ENCODE measurements at places on chromosomes 11 and 22.
A peak's percentile ranks its signal among the peaks of the same experiment; 100 is the strongest.

DNA sequence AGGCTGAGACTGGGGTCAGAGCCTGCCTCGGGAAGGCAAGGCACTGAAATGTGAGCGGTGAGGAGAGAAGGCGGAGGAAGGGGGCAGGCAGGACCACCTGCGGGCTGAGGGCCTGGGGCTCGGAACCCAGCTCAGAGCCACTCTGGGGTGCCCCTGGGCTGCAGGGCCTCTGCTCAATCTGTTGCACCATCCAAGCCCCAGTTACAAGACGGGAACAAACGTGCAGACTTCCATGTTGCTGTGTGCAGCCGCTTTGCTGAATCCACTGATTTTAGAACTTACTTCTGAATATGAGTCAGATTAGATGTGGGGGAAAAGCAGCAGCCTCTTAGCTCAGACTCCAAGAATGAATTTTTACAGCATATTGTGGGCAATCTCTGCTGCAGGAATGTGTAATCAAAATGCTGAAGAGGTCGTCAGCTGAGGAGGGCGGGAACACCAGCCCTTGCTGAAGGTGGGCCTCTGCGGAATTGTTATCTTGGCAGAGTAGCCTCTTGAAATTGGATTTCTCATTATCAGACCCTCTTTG, 21.6 kb downstream of the PARVG start:
- DNase-seq, result no peak

- no peak for DNase-seq
Measured at GRCh38 chr11:67696998-67697397, 22.6 kb upstream of the ALDH3B2 start.

GRCh38 chr11:125365196-125365931, 130.7 kb downstream of the FEZ1 start:
- DNase-seq, result no peak

- peak; percentile 54 for DNase-seq
Measured at GRCh38 chr22:36331912-36332622, 55.7 kb downstream of the MYH9 start.

DNA sequence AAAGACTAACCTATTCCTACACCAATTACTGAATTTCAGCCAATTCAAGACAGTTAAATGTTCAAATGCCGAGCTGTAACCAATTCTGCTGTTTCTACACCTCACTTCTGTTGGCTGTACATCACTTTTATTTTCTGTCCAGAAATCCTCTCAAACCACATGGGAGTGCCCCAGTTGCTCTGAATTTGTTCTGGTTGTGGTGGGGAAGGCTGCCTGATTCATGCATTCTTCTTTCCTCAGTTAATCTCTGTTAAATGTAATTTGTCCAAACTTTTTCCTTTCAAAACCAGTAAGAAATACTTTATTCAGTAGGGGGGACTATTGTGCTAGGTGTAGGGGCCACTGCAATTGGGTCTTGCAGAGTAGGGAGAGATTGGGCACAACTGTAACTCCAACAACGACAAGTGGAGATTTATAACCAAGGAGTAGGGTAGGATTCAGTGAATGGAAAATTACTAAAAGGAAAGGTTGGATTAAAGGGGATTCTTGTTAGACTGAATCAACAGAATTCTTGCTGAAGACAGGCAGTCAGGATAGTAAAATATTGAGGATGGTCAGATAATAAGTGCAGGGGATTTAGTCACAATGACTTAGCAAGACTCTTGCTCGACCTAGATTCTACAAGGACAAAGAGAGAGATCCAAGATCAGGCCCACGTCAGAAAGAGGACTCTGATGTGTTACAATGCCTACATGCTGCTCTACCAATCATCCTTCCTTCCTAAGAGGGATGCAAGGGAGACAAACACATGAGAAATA, 593.5 kb upstream of the FAT3 start:
- DNase-seq, result no peak

DNA sequence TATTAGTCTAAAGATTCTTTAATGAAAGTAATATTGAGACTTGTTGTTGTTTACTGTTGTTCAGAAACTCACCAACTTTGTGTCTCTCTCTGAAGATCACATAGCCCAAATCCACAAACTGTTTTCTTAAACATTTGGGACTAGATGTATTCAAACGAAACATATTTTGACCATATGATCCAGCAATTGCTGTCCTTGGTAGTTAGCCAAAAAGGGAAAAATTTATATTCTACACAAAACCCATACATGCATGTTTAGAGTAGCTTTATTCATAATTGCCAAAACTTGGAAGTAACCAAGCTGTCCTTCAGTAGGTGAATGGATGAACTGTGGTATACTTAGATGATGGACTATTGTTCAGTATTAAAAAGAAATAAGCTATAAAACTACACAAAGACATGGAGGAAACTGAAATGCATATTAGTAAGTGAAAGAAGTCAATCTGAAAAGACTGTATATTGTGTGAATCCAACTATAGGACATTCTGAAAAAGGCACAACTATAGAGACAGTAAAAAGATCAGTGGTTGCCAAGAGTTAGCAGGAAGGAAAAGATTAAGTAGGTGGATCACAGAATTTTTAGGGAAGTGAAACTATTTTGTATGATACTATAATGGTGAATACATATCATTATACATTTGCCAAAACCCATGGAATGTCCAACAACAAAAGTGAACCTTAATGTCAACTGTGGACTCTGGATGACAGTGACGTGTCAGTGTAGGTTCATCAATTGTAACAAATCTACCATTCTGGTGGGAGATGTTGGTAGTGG, 442.9 kb downstream of the INSC start:
- no peak for DNase-seq

DNA sequence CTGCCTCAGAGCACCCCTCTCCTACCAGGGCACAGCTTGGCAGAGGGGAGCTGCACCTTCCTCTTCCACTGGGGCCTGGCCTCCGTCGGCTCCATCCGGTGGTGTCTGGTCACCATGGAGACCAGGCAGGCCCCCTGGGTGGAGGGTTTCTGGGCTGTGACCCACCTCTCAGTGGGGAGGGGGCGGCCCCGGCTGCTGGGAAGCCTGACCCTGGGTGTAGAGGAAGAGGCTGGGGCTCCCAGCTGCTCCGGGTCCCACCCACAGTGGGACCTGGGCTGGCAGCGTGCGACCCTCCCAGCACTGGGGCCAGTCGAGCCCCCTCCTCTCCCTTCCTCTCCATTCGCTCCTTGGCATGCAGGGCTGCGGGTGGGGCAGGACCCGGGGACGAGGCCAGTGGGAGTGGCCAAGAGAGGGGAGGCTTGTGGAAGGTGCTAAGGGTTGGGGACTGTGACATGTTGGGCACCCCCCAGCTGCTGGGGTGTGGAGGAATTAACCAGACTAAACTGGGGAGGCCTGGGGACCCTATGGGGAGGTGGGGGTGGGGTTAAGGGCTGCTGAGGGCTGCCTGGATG, 46.8 kb downstream of the BRSK2 start:
- no peak for DNase-seq

- DNase-seq, result no peak
Measured at GRCh38 chr11:104946907-104947306, 21.5 kb downstream of the CASP4 start.

DNA sequence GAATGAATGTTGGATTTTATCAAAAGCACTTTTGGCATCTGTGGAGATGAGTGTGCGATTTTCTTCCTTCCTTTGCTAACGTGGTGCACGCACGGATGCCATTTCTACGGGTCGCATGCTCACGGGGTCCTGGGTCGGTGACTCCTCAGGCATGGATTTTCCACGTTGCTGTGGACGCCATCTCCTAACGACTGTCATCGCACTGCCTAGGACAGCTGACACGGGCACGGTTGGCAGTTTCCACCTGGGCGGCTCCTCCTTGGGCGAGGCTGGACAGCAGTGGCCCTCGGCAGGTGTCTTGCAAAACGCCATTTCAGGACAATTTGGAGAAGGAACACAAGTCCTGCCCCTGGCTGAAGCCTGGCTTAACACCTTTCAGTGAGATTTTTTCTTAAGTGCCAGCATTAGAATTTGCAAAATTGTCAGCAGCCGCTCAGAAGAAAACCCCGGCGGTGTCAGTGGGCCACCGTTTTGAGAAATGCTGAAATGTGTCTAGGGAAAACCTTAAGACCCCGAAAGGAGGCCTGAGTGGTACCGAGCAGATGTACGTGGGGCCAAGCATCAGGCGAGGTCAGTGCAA, 34.7 kb upstream of the TOLLIP start:
- no peak for DNase-seq

DNA sequence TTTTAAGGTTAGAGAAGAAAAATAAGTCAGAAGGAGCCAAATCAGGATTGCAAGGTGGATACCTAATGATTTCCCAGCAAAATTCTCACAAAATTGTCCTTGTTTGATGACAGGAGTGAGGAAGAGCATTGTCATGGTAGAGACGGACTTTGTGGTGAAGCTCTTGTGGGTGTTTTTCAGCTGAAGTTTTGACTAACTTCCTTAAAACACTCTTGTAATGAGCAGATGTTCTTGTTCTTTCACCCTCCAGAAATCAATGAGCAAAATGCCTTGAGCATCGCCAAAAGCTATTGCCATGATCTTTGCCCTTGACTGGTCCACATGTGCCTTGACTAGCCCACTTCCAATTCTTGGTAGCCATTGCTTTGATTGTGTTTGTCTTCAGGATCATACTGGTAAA, 20.0 kb downstream of the CALCB start:
- no peak for DNase-seq
